ENCODE measurements at places on chromosomes 3 and 15.

DNA sequence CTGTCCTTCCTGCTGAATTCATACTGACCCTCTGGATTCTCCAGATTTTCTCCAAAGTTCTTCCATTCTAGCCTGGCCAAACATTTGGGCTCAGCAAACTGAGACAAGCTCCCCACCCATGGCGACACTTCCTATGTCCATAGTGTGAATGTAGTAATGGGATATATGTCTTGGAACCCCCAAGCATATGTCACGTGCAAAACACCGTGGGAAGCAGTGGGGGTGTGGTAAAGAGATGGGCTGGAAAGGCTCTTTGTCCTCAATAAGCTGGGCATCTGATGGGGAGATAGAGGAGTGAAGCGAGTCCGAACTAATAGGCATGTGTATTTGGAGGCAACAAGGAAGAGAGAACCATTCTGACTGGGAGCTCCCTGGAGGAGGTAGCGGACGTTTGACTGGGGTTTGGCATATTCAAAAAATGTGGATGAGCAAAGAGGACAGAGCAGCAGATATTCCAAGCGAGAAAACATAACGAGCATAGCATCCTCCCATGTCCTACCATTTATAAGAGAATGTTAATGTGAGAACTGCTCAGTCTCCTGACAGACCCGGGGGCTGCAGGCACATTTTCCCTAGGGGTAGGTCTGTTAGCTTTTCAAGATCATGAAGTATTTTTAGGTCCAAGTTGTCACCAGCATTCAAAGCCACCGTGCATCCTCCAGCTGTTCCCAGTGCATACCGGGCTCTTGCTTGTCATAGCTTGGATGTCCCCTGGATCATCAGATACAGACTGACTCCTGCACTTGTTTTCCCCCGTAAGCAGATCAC lies 25.6 kb downstream of the TPM1 start:
- no peak for DNase-seq

DNA sequence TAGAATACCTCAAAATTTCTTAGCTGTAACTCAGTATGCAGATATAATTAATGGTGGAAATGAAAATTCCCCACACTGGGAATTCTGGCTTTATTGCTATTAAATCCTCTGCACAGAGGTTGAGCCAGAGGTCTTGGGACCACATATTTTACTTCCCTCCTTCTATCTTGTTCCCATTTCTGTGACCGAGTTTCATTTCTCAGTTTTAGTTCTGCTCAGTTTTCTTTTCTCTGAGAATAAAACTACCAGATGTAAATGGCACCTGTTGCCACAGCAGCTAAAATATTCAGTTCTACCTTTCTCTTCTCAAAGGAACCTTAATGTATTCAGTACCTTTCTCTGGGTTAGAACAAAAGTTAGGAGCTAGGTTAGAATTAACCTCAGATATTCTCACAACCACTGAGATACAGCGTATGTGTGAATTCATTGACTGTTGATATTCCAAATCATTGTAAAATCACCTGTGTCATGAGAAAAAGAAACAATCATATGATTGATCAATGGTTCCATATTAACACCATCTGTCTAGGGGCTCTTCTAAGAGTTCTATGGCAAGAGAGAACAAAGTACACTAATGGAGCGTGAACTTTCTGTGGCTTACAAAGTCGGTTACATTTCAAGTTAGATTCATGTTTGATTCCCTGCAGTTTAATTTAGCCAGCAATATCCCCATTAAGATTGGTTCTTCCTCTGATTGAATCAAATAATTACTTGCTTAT lies 374.1 kb downstream of the EFHB start:
- no peak for DNase-seq

- no peak for DNase-seq
Observed at GRCh38 chr3:62942764-62943163, 67.5 kb upstream of the CADPS start.

- no peak for DNase-seq
Observed at GRCh38 chr3:48347500-48347899, 14.0 kb upstream of the SPINK8 start.

- no peak for DNase-seq
Observed at GRCh38 chr3:124777762-124778470, 47.7 kb downstream of the UMPS start.

GRCh38 chr3:75042941-75043340 lies 428.5 kb upstream of the CNTN3 start:
- DNase-seq: no peak

GRCh38 chr15:54979964-54980363 lies 216.8 kb downstream of the RSL24D1 start:
- no peak for DNase-seq

DNA sequence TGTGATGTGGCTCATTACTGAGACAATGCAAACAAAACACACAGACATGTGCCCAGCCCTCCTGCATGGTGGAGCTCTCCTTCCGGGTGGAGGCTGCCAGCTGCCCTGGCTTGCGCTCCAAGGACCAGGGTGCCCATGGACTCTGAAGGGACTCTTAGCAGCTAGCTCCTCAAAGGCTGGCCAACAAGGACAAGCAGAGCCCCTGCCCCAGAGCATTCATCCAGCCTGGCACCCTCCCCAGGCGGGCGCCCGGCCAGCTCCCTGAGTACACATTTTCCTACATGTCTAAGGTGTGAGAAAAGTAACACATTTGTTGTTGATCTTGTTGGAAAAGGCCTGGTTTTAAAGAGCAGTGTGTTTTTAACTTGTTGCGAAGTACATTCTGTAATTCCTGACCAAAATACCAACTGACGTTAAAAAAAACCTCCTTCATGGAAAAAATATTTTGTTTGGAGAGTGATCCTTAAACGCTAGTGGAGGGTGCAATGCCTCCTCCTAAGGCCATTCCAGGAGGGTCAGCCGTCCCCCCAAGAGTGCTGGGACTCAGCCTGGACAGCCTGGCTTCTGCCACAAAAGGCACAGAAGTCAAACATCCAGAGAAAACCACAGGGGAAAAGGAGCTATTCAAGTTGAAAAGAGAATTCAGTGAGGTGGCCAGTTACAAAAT lies 86.9 kb downstream of the KLF15 start:
- DNase-seq: no peak

DNA sequence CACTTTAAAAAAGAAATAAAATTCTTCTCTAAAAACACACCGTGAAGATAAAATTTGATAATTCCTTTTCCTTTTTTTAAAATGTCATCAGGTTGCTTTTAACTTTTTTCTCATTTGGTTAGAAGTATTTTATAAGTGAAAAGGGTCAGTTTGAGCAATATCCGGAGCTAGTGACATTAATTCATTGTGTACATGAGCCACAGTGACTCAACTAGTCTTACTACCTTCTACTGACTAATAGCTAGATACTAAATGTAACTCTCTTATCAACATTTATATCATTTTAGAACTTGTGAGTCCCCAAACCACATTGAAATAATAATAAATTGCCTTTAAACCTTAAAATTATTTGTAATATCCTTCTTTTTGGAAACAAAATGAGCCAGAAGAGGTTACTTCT lies 101.2 kb upstream of the ZBTB20 start:
- DNase-seq: no peak

GRCh38 chr15:33111041-33111451 lies 83.5 kb downstream of the FMN1 start:
- DNase-seq: no peak

GRCh38 chr3:32421991-32422859 lies 30.6 kb downstream of the CMTM7 start:
- DNase-seq: no peak

- no peak for DNase-seq
Observed at GRCh38 chr3:36540888-36541518, 160.7 kb downstream of the STAC start.
